ENCODE measurements at places on chromosomes 1 and 21.
A peak's percentile ranks its signal among the peaks of the same experiment; 100 is the strongest.

DNA sequence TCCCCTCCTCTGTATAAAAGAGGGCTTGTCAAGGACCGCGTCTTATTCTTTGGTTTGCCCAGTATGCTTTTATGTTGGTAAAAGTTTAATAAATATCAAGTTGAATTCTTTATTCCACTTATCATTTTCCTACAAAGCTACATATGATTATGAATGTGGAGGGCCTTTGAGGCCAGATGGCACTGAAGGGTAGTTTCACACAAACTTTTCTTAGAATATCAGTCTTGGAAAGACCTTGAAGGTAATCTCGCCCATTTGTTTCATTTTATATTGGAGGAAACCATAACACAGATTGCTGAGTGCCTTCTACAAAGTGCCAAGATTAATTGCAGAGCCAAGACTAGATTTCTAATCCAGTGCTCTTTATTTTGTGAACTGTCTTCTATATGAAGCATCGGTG lies 5.8 kb upstream of the FUBP1 start:
- DNase-seq = no peak

DNA sequence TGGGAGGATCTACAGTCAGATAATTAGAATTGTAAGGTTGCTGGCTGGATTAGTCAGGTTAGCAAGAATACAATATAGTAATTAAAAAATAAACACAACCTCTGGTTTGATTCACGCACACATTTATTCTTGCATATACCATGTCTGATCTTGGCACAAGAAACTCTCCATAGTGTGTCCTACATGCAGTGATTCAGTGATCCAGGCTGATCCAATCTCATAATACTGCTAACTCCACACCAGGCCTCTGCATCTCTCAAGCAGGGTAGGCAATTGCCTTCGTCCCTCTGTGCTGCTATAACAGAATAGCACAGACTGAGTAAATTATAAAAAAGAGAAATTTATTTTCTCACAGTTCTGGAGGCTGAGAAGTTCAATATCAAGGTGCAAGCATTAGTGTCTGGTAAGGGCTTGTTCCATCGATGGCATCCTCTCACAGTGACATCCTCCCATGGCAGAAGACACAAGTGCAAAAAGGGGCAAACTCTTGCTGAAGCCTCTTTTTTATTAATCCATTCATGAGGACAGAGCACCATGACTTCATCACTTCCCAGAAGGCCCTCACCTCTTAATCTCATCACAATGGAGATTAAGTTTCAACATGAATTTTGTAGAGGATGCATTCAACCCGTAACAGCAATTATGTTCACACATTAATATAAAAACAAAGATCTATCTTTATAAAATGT lies 741.0 kb upstream of the NCAM2 start:
- no peak for DNase-seq

GRCh38 chr1:154605534-154605933 lies 2.5 kb downstream of the ADAR start:
- DNase-seq = no peak

- DNase-seq = no peak
Measured at GRCh38 chr1:151807766-151808165, 2.5 kb upstream of the LINGO4 start.

- DNase-seq = no peak
Measured at GRCh38 chr1:87937831-87938395, 609.2 kb downstream of the LMO4 start.

GRCh38 chr21:42459082-42459460 lies 37.0 kb downstream of the RSPH1 start:
- DNase-seq = no peak

GRCh38 chr1:8267307-8267706 lies 50.6 kb upstream of the SLC45A1 start:
- DNase-seq = no peak

- no peak for DNase-seq
Measured at GRCh38 chr1:45465277-45465676, 25.7 kb downstream of the TESK2 start.

GRCh38 chr1:218848009-218848408 lies 325.7 kb upstream of the LYPLAL1 start:
- DNase-seq = no peak

DNA sequence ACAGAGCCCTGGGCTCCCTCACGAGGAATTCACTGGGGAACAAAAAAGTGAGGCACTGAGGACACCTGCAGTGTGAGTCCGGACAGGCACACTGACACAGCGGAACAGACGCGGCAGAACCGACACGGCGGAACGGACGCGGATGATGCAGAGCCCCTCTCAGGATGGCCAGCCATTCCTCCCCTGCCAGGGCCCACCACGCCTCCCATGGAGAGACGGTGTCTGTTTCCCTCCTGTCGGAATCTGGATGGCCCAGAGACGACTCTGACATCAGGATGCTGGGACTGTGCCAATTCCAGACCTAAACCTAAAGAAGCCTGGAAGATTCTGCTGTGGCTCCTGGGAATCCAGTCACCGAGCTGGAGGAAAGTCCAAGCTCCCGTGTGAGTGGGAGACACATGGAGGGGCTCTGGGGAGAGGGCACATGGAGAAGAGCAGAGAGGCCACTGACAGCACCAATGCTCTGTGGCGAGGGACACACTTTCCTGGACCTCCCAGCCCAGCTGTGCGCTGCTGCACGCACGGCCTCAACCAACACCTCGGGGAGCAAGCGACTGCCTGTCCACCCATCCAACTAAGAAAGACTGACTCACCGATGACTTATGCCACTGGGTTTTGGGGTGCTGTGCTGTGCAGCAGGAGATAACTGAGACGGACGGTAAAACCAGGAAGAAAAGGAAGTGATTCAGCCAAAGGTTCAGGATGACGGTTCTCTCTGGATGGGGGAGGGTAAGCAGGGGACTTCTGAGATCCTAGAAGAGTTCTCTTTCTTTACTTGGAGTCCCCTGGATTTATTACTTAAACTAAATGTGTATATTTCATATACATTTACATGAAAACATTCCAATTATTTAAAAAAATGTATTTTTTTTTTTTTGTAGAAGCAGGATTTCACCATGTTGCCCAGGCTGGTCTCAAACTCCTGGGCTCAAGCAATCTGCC lies 23.3 kb downstream of the ZBTB17 start:
- DNase-seq = peak; percentile 64

- DNase-seq = no peak
Measured at GRCh38 chr1:200850554-200850953, 22.2 kb upstream of the GPR25 start.

DNA sequence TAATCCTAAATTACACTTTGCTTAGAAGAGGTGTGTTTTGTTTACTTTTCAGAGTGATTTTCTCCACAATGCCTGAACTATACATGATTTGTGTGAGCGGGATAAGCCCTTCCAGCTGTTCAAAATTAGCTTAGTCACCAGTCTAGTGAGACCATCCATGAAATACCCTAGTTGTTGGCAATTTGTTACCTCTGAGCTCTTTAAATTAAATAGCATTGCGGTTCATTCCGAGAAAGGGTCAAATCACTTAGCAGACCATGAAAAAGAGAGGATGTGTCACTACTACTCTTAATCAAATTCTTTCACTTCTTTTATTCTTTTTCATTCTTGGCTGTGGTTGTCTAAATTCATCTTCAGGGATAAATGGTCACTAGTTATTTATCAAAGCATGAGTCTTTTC lies 11.9 kb upstream of the VAV3 start:
- no peak for DNase-seq

DNA sequence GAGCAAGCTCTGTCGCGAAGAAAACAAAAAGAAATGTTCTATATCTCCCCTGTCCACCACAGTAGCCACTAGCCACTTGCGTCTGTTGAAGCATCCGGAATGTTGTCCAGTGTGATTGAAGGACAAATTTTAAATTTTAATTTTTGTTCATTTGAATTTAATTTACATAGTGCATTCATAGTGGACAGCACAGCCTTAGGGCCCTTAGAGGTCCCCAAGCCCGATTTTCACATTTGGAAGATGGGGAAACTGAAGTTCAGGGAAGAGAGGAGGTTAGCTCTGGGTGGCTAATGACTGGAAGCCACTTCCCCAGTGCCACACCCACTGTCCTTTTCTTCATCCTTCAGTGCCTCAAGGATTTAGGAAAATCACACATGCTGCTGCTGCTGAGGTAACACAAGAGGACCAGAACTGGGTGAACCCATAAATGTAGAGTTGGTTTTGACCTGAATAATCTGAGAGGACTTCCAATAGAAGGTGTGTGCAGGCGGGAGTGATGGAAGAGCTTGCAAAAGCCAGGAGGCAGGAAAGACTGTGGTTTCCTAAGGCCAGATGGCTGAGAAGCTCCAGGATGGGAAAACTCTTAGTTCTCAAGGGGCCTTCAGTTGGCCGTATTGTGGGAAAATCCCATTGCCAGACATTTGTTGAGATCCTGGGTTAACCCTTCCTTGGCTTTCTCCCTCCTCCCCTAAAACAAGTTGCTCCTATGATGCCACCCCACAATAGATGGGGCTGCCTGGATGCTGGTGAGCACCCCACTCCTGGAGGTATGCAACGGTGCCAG lies 49.5 kb downstream of the TRIM11 start:
- DNase-seq = no peak

DNA sequence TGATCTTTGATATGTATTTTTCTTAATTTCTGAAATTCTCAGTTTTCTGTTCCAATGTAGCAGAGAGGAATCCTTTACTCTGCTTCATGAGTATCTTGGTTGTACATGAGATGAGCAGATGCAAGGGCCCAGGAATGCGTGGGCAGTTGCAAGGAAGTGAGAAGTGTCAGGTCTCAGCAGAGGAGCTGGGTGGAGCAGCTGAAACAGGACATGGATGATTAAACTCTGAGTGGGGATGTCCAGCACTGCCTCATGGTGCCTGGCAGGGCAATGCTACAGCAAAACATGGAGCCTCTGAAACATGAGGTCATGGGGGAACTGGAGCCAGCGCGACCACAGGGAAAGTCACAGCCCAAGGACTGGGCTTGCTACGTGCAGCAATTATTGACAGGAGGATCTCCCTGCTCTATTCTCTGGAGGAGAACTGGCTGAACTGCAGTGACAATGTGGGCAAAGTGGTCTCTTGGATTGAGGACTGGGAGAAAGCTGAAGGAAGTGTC lies 48.4 kb downstream of the COLGALT2 start:
- no peak for DNase-seq

GRCh38 chr1:174967845-174968705 lies 31.7 kb upstream of the CACYBP start:
- DNase-seq = no peak

DNA sequence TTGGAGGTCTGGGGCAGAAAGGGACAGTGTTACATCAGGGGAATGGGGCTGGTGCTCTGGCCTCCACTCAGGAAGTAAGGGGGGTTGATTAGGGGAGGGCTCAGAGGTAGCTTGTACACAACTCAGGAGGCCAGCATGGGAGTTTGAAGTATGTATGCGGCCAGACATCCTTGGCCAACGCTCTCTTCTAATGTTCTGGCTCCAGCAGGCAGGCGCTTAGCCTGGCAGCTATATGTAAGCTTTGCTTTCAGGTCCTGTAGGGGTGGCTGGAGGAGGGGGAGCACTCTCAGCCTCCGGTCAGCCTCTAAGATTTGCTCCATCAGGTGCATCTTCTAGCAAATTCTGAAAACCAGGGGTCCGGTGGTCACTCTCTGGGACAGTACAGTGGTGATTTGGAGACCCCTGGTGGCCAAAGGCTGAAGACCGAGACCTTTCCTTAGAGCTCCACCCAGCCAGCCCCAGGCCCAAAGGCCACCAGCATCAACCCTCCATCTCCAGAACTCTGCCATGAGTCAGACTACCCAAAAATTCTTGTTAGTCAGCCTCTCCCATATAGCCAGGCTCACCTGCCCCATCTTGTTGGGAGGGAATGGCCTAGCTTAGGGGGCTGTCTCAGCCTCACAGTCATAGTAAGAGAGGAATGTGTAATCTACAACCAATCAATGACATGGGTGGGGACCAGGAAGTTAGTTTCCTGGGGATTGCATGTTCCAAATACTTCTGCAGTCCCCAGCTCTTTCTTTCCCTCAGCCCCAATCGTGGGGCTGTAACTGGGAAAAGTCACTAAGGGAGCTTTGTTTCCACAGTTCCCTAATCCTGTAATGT lies 9.7 kb upstream of the COL8A2 start:
- no peak for DNase-seq

DNA sequence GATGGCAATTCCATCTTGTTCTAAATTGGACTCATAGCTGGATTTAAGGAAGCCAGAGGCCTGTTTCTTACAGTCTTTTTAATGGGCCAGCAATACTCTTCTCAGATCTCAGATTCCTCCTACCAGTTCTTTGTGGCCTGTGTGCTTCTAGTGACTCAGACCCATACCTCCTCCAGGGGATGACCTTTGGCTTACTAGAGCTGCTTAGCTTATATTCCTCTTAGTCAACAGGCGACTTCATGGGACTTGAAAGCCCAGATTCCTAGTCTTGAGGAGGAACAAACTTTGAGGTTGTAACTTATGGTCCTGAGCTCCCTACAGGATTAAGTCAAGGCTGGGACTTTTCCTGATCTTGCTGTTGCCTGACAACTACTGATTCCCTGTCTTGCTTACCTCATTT lies 12.4 kb upstream of the PAPPA2 start:
- no peak for DNase-seq

GRCh38 chr21:44450402-44450801 lies 4.9 kb upstream of the LRRC3 start:
- DNase-seq = no peak

DNA sequence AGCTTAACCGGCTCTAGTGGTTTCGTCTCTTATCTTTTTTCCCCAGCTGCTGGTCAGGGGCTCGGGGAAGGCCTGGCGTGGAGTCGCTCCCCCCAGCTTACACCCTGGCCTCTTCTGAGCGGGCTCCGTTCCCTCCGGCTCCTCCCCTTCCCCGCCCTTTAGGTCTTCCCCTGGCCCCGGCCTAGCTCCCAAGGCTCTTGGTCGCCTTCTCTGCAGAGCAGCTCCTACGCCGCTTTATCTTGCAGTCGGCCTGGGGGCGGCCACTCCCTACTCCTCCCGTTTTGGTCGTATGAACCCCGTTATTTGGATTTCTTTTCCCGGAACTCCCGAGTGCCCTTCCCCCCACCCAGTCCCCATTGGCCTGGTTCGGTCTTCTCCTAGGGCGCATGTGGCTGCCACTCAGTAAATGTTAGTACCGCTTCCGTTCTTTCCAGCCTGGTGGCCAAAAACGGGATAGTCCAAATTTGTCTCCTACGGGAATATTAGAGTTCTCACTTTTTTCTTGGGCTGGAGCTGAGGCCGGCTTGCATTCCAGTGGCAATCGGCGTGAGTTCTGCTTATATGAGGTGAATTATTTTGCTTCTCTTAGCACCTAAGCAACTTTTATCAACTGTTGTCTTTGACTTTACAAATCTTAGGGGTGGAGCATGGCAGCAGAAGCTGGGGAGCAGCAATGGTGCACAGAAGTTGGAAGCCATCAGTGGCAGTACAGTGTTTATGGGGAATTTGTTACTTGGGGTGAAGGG lies 467 bp downstream of the THRAP3 start:
- no peak for DNase-seq

DNA sequence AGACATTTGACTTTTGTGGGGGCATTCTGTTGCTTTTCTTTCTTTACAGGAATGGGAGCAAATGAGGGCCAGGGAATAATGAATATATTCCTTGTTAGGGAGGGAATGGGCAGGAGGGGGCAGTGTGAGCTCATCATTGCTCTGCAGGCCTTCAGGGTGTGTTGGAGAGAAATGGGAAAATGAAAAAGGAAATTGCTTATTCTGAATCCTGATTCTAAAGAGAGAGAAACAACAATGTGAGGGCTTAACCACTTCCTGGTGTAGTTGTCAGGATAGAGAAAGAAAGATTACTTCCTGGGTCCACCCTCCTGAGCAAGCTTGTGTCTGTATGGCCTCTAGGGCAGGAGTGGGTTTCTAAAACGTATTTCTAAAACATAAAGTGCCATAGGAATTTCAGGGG lies 28.3 kb downstream of the VANGL2 start:
- DNase-seq = no peak

- DNase-seq = no peak
Measured at GRCh38 chr1:159943908-159944622, 1.3 kb downstream of the IGSF9 start.
